Stimulated activated CD8-positive, alpha-beta memory T cell treated with anti-CD3 and anti-CD28 coated beads, Interleukin-7, amount 100 ng/mL, for 24 hours (primary cell): ENCODE measurements at places on chromosomes 4 and X.

DNA sequence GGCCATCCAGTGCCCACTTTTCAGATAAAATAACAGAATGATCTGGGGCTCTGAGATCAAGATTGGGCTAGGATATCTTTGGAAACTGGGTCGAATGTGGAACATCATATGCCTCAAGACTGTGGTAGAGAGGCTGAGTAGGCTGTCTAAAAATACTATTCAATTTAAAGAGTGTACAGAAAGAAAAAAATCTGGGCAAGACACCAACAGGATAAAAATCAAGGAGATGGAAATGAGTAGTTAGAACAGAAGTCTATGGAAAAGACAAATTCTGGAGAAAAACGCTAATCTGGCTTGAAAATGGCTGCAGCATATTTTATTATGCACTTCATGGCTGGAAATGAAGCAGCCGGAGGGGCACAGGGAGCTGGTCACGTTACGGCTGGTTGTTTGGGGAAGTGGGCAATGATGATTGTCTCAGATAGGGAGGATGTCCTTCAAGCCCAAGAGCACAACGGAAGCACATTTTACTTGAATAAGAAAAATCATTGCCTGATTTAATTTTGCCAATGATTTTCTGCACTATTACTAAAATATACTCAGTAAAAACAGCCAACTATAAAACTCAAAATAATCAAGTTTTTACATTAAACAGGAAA lies 27.1 kb upstream of the MAPK10 start:
- no peak for DNase-seq

DNA sequence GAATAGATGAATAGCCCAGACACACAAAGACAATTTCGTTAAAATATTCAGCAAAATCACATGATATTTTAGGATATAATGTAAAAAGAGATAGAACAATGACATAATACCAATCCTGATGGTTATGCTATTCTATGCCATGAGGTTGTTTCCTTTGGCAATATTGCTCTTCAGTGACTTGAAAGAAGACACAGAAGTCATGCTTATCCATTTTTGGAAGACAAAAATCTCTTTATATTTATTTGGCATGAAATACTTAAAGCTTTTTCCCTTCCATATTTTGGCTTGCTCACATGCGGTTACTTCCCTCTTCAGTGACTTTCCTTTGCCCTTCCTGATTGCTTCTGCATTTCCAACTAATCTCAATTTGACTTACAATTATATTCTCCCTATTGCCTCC lies 314.8 kb downstream of the IQCM start:
- no peak for DNase-seq

DNA sequence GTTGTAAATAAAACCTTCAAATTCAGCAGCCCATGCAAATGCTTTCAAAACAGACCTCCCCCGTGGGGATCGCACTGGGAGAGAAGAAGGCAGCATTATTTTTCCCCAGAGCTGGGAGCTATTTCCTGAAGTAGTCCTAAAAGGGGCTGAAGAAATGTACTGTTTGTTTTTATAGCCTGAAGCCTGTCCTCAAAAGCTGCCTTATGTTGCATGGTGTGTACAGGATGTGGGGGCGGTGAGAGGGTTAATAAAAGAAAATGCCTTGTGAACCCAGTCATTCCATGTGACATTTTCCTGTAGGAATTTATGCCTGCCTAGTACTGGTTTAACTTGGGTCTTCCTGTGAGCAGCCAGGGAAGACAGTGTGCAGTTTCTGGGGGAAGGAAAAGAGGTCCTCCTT lies 144.1 kb downstream of the SOWAHB start:
- DNase-seq = no peak

GRCh38 chrX:119008110-119008744 lies 33.8 kb downstream of the LONRF3 start:
- DNase-seq = no peak

DNA sequence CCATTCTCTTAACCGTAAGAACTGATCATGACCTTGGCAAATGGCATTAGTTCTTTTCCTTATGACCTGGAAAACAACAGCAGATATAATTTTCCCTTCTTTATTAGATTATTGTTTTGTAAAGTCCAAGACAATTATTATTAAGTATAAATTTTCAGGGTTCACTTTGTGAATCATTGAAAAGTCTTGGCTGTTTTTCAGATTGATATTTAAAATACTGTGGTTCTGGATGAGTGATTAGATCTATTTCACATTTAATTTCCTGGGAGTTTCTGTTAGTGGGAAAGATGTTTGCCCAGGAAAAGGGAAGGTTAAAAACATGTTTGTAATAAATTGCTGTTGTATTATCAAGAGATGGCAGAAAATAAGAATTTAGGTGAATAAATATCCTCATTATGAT lies 194.9 kb downstream of the TLL1 start:
- no peak for DNase-seq

- DNase-seq = no peak
These were observed 382.9 kb downstream of the RPA4 start for GRCh38 chrX:97266406-97267121.

GRCh38 chr4:825063-825970 lies 612 bp downstream of the CPLX1 start:
- no peak for DNase-seq

- no peak for DNase-seq
These were observed 38.4 kb downstream of the TMEM271 start for GRCh38 chr4:537436-538264.

- DNase-seq = no peak
These were observed 612.2 kb downstream of the IQCM start for GRCh38 chr4:149203256-149204001.

DNA sequence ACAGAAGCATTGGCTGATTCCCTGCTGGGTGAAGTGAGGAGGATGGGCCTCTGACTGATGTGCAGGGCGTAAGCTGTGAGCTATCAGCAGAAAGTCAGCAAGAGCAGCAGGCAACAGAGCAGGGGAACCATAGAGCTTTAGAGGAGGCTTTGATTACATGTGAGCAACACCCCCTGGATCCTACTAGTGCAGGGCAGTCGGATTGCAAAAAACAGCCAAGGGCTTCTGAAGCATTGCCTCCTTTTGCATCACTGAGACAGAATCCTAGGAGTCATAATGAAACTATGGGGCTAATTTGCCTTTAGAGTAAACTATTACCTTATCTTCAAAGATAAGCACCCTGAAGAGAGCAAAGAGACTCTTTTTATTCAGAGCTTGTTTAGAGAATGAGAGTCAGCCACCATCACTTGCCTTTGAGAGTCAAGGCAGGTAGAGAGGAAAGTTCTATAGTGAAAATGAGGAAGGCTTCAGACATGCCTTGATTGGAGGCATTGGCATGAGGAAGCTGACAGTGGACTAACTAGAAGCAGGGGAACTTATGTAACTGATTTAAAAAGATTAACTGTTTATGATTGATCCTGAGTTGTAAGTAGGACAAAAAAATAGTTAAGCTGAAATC lies 420.3 kb downstream of the PDHA2 start:
- DNase-seq = no peak

- no peak for DNase-seq
These were observed 516 bp upstream of the COX18 start for GRCh38 chr4:73070074-73070390.

- no peak for DNase-seq
These were observed 10.9 kb upstream of the TET2 start for GRCh38 chr4:105135785-105136184.

- no peak for DNase-seq
These were observed 23.3 kb upstream of the SCML2 start for GRCh38 chrX:18377796-18378195.

DNA sequence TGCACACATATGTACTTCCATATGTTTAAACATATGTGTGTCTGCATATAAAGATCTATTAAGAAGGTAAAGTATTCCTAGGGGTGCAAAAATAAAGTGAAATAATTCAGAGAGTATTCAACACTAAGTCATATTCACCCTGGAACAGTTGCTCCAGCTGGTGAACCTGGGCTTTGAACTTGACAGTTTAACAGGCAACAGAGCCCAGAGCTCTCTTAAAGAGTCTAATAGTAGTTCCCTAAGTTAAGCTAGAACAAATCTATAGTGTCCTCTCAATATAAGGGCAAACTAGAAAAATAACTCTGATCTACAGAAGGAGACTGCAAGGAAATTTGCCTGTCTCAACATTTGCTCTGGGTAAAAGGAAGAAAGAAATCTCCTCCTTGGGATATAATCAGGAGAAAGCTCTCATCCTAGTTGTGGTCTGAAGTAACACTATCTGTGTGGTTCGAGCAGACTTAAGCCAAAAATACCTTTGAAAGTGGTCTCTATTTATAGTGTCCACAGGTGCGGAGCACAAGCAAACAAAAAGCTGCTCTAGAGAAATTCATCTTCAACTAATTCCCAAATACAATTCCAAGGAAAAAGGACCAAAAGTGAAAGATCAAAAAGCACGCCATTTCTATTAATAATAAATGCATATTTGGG lies 29.9 kb downstream of the VEGFC start:
- no peak for DNase-seq

DNA sequence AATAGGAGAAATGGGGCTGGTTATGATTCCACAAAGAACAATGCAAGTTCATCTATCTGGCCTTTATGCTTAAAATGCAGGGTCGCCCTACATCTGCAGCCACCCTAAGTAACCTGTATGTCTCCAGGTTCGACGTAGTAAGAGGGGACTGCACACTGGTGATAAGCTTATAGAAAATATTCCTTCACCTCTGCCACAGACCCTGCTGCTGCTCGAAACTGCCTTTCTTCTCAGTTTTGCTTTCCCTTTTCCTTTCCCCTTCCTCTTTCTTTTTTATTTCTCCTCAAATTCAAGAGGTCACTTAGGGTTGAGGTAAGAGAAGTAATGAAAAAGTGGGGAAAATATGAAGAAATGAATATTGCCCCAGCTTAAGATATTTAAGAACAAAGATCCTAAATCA lies 123.5 kb downstream of the DCHS2 start:
- DNase-seq = no peak

GRCh38 chr4:6641164-6641970 lies 882 bp downstream of the MRFAP1 start:
- peak; percentile 9 for DNase-seq

GRCh38 chr4:109075621-109076020 lies 226.8 kb downstream of the COL25A1 start:
- no peak for DNase-seq

- DNase-seq = no peak
These were observed 403 bp downstream of the SGCB start for GRCh38 chr4:52037689-52038102.

GRCh38 chrX:123648028-123648810 lies 84.6 kb downstream of the THOC2 start:
- no peak for DNase-seq

- no peak for DNase-seq
These were observed 81.9 kb upstream of the ATXN3L start for GRCh38 chrX:13401724-13402123.

DNA sequence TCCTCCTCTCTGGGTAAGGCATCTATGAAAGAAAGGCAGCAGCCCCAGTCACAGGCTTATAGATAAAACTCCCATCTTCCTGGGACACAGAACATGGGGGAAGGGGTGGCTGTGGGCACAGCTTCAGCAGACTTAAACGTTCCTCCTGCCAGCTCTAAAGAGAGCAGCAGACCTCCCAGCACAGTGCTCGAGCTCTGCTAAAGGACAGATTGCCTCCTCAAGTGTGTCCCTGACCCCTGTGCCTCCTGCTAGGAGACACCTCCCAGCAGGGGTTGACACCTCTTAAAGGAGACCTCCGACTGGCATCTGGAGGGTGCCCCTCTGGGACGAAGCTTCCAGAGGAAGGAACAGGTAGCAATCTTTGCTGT lies 89.9 kb downstream of the EFHC2 start:
- DNase-seq = no peak

GRCh38 chrX:19904778-19905367 lies 17.5 kb upstream of the SH3KBP1 start:
- no peak for DNase-seq

DNA sequence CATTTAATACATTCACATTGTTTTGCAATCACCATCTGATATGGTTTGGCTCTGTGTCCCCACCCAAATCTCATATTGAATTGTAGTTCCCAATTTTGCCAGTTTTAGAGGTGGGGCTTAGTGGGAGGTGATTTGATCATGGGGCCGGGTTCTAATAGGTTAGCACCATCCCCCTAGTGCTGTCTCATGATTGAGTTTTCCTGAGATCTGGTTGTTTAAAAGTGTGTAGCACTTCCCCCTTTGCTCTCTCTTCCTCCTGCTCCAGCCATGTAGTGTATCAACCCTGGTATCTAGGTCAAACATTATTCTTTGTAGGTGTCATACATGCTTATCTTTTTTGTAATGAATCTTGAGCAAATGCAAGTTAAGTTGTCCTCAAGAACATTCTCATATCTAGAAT lies 83.3 kb upstream of the KIT start:
- DNase-seq = no peak

DNA sequence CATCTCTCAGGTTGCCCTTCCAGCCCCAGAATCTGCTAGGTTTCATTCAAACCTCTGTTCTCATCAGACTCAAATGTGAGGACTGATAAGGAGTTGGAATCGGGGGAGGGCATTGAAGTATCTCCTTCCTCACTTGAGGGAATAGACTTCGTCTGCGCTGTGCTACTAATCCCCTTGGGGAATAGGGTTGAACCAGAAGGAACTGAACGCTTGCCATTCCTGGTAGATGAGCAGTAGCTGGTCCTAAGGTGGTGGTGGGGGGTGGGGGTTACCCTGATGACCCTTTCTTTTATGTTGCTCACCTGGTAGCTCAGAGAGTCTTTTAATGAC lies 692 bp upstream of the SLC9A7 start:
- DNase-seq = no peak

- no peak for DNase-seq
These were observed 28.7 kb downstream of the NLRP2B start for GRCh38 chrX:57651169-57651919.

DNA sequence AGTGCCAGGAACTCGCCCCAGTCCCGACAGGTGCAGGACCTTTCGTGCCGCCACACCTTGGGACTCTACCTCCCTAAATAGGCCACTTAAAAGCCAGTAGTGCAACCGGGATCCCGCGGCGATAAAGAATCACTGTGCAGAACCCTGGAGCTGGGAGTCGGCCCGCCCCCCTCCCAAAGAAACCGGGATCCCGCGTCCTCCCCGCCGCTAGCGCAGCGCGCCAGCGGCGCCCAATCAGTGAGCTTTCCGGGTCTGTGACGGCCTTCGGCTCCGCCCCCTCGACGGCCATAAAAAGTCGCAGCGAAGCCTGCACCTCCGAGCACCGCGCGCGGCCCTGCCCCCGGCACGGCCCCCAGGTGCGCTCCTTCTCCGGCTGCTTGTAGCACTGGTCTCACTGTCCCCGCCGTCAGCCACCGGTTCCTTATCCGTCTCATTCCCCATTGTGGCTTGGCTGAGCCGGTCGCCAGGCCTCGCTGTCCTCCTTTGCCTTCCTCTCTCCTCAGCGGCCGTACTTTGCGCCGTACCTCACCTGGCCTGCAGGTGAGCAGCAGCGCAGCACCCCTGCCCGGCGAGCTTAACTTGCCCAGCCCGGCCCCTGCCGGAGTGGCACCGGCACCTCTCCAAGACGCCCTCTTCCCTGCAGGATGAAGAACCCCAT lies at the start of gene LRAT:
LRAT (plus strand) TSS at position 318 of the 658 bp plus-strand sequence; CDS start at position 645, 327 bp downstream.
- DNase-seq = peak; percentile 0
